ENCODE measurements at places on chromosomes 16 and 17. TPM values are rescaled to one million over a fixed set of nuclear protein-coding genes. Genes with fewer than 3 reads are reported as not detected.

DNA sequence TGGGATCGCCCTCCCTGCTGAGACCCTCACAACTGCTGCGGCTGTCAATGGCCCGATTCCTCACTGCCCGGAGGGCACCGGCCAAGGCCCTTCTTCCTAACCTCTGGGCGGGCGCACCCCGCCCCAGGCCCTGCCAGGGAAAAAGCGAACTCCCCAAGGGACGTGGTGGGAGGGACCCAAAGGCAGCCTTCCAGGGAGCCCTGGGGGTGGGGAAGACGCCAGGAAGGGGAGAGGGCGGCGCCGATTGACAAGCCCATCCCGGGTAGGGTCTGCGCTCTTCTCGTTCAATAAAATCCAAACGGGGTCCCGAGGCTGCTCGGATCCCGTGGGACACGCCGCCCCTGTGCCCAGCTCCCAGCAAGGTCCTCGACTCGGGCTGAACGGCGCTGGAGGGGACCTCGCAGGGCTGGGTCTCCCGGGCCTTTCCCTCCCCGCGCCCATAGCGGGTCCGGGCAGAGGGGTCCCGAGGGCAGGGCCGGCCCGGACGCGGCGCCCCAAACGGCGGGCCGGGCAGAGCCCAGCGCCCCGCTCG is 416 bp downstream of the KIFC3 start:
- peak; percentile 88 for DNase-seq
- H3K36me3 ChIP-seq, result no peaks in the 10 kb centered on the region
- H3K4me1 ChIP-seq, result no peaks in the 10 kb centered on the region
- H3K27me3 ChIP-seq, result no peaks in the 10 kb centered on the region
- H3K27ac ChIP-seq, result peak overlapping the region; percentile 28
- peak overlapping the region; percentile 46 for H3K4me3 ChIP-seq

- H3K4me3 ChIP-seq, result no peak overlapping the region
- H3K27me3 ChIP-seq, result no peaks in the 10 kb centered on the region
- no peak overlapping the region for H3K27ac ChIP-seq
These were observed 5.7 kb downstream of the METRNL start for GRCh38 chr17:83085103-83085502.

DNA sequence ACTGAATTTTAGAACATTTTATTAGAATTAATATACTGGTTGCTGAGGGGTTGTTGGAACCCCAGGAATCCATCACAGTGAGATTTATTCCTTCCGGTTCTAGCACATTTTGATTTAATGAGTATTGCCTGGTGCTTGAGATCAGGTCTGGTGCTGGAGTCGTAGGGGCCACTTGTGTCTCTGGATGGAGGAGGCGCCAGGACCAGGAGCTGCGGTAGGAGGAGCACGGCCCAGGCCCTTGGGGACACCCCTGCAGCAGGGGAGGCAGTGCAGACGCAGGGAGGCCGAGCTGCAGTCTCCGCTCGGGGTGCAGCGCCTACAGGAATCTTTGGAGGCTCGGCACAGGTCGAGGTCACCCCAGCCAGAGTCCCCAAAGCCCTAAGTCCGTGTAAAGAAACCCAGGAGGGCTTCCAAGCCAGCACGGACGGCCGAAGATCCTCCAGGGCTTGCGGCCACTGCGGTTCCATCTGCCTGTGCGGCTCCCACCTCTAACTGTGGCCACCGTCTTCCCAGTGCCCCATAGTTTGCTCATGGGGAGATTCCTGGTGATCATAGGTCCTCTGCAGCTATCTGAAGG is 66.2 kb upstream of the CREBBP start:
- H3K27ac ChIP-seq, result no peak overlapping the region
- no peaks in the 10 kb centered on the region for H3K27me3 ChIP-seq
- no peaks in the 10 kb centered on the region for H3K36me3 ChIP-seq
- no peak for DNase-seq
- no peaks in the 10 kb centered on the region for H3K4me1 ChIP-seq

DNA sequence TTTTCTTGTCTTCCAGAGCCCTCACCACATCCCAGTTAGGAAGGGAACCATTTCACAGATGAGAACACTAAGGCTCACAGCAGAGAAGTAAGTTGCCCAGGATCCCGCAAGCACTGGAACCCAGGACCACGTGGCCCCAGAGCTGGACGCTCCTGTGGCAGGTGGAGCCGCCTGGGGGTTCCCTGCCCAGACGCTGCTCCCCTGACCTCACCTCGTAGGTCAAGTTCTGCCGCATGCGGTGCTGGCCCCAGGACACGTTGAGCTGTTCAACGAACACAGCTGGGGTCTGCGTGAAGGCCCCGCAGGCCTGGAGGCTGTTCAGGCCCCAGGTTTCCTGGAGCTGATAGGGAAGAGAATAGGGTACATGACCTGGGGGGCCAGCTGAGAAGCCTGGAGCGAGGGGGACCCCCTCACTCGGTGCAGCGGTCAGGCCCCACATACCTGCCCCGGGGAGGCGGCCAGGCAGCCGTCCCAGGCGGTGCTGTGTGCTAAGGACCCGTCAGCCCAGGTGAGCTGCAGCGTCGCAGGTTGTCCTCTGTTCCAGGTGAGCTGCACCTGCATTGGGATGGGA is 54.1 kb downstream of the RMI2 start:
- H3K27ac ChIP-seq, result no peak overlapping the region
- H3K36me3 ChIP-seq, result no peaks in the 10 kb centered on the region
- no peaks in the 10 kb centered on the region for H3K4me1 ChIP-seq
- peak; percentile 61 for DNase-seq

DNA sequence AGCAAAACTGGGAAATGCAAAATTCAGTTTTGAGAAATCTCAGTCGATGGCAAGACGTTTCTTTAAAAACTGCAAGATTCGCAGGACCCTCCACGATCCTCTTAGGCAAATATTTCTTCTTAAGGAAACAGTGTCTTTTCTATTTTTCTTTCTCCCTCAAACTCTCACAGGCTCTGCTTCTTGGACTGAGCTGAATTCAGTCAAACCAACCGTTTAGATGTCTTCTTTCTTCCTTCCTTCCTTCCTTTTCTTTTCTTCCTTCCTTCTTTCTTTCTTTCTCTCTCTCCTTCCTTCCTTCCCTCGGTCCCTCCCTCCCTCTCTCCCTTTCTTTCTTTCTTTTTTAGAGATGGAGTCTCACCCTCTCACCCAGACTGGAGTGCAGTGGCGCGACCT is 67.2 kb upstream of the AXIN2 start:
- H3K4me1 ChIP-seq, result no peaks in the 10 kb centered on the region
- H3K27me3 ChIP-seq, result no peaks in the 10 kb centered on the region
- no peak for DNase-seq
- no peak overlapping the region for H3K4me3 ChIP-seq
- H3K27ac ChIP-seq, result no peak overlapping the region

- no peaks in the 10 kb centered on the region for H3K36me3 ChIP-seq
- no peaks in the 10 kb centered on the region for H3K27me3 ChIP-seq
- no peaks in the 10 kb centered on the region for H3K4me1 ChIP-seq
- H3K27ac ChIP-seq, result no peak overlapping the region
- peak; percentile 81 for DNase-seq
These were observed 57.1 kb upstream of the WSB1 start for GRCh38 chr17:27236717-27237315.

DNA sequence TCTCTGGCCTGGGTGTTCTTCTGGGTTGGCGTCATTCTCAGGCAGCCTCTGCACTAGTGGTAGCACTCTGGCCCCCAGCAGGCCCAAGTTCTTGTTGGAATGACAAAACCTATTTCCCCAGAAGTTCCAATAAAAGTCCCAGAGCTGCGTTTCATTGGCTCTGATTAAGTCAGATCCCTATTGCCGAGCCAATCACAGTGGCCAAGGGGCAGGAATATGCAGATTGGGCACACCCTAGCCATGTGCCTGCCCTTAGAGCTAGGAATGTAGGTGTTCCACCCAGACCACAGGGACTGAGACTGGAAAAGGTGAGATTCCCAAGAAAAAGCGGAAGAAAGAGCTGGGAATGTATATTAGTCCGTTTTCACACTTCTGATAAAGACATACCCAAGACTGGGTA is 44.9 kb upstream of the POLR3E start:
- H3K27ac ChIP-seq, result no peak overlapping the region
- no peaks in the 10 kb centered on the region for H3K4me1 ChIP-seq
- no peaks in the 10 kb centered on the region for H3K27me3 ChIP-seq
- no peak for DNase-seq
- no peak overlapping the region for H3K4me3 ChIP-seq

DNA sequence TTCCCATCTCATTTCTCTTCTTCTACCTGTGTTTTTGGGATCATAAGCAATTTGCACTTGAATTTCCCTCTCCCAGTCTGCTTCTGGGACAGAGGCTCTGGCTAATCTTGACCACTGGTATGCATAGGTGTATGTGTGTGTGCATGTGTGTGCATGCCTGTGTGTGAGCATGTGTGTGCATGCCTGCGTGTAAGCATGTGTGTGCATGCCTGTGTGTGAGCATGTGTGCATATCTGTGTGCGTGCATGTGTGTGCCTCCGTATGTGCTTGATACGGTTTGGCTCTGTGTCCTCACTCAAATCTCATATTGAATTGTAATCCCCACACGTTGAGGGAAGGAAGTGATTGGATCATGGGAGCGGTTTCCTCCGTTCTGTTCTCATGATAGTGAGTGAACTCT is 77.7 kb downstream of the HAPSTR1 start:
- no peaks in the 10 kb centered on the region for H3K27me3 ChIP-seq
- no peak overlapping the region for H3K27ac ChIP-seq
- no peak for DNase-seq
- no peaks in the 10 kb centered on the region for H3K4me1 ChIP-seq

- no peaks in the 10 kb centered on the region for H3K27me3 ChIP-seq
- H3K4me1 ChIP-seq, result no peaks in the 10 kb centered on the region
- no peaks in the 10 kb centered on the region for H3K36me3 ChIP-seq
These were observed 62.0 kb upstream of the TEKT3 start for GRCh38 chr17:15403276-15403939.

DNA sequence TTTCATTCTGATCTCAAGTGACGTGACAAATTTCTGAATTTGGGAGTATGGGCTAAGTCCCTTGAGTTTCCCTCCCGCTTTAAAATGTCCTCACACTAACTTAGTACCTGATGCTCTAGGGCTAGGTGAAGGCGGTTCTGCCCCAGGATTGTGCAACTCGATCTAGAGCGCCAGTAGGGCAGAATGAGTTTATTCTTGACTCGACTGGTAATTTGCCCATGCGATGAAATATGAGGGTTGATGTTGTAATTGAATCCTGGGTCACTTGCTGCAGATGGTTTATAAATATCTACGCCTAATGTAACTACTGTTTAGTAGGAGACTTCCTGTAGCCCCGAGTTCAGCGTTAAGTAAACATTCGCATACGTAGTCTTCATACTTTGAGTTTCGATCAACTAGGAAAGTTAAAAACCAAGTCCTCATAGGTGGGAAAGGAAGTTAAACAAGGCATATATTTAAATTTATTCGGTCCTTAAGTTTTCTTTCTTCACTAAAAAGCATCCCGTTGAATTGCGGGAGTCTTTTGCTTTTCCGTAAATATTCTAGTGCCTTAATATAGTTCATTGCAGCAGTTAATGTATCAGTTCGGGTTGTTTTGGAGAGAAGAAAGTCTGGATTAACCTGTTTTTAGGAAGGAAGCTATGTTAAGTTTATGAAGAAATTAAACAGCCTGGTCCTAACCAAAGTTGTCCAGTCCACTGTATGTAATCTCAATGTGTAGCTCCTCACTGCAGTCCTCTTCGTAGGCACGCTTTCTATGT is 1.6 kb downstream of the CTCF start:
- peak overlapping the region; percentile 81 for H3K4me3 ChIP-seq
- DNase-seq, result no peak

DNA sequence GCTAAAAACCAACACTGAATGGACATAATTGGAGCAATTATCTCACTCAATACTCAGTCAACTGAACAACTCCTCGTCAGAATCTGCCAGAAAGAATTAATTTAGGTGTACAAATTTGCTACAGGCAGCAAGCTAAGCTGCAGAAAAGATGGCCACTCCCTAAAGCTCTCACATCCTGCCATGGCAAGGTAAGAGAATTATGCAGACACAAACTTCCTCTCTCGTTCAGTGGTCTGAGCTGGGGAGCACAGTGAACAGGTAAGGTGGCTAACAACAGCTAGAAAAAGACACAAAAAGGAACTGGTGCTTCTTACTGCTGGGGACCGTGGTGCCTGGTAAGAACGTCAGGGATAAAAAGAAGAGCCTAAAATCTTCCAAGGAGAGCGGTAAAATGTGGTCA is 74.9 kb upstream of the BCAR1 start:
- no peaks in the 10 kb centered on the region for H3K27me3 ChIP-seq
- no peak overlapping the region for H3K27ac ChIP-seq
- H3K36me3 ChIP-seq, result no peaks in the 10 kb centered on the region
- no peak for DNase-seq

GRCh38 chr16:86756882-86757703 is 178.7 kb downstream of the FOXL1 start:
- no peak overlapping the region for H3K27ac ChIP-seq
- H3K4me3 ChIP-seq, result no peak overlapping the region
- no peak for DNase-seq
- H3K4me1 ChIP-seq, result no peaks in the 10 kb centered on the region

DNA sequence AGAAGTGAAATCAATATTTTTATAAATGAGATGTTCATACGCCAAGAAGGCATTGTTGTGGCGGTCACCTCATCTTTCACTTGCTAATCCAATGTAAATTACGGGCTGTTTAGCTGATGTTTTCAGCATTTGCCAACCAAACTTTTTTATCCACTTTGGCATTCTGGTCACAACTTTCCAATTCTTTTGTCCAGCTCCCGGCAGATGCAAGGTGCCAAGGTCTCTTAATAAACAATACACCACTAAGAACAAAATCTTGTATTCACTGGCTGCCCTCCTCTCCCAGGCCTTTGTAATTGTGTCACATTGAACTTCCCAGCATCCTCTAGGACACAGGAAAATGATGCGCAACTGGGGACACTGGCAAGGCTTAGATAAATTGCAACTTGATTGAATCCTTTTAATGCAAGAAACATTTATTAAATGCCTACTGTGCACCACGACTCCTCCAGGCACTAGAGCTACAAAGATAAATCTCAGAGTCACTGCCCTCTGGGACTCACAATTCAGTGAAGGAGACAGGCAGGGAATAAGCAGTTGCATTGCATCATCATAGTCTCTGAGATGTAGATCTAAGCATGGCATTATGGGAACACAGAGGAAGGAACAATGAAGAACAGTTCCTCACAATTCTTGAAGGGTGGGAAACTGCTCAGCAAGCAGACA is 165.4 kb upstream of the C16orf82 start:
- no peak overlapping the region for H3K4me3 ChIP-seq
- no peaks in the 10 kb centered on the region for H3K27me3 ChIP-seq
- H3K4me1 ChIP-seq, result no peaks in the 10 kb centered on the region
- DNase-seq, result no peak
- no peak overlapping the region for H3K27ac ChIP-seq

GRCh38 chr17:59329176-59330052 is 2.0 kb upstream of the YPEL2 start:
- no peaks in the 10 kb centered on the region for H3K36me3 ChIP-seq
- no peaks in the 10 kb centered on the region for H3K27me3 ChIP-seq
- DNase-seq, result peak; percentile 73
- peaks cover 11% of the 10 kb centered on the region for H3K4me1 ChIP-seq

SPEM3 gene
- not detected for total RNA-seq

CSH1 gene
- not detected for total RNA-seq

ENO3 gene
- total RNA-seq, result 5.2 TPM

ODAD4 gene
- total RNA-seq, result 1.4 TPM

KRTAP4-3 gene
- not detected for total RNA-seq

DUS1L gene
- total RNA-seq, result 61.1 TPM
